ENCODE measurements at places on chromosomes 6 and 20.

DNA sequence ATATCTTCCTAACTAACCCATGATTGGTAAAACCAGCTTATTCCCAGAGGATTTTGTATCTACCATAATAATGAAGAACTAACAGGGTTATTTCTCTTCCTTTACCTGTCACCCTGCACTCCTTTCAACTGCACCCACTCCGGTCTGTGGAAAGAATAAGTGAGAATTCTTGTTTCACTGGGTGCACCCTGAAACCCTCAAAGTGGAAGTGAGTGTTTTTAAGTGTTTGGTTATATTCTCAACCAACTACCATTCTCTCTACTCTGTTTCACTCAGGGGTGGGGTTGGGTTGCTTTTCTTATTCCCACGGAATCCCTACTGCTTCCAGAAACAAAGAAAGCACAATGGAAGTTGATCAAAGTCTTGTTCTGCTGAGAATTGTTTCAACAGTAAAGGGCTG lies 42.6 kb upstream of the KHDRBS2 start:
- H3K4me1 ChIP-seq = no peaks in the 10 kb centered on the region
- H3K36me3 ChIP-seq = no peaks in the 10 kb centered on the region
- no peak overlapping the region for H3K27ac ChIP-seq
- H3K27me3 ChIP-seq = no peaks in the 10 kb centered on the region
- H3K4me3 ChIP-seq = no peak overlapping the region

DNA sequence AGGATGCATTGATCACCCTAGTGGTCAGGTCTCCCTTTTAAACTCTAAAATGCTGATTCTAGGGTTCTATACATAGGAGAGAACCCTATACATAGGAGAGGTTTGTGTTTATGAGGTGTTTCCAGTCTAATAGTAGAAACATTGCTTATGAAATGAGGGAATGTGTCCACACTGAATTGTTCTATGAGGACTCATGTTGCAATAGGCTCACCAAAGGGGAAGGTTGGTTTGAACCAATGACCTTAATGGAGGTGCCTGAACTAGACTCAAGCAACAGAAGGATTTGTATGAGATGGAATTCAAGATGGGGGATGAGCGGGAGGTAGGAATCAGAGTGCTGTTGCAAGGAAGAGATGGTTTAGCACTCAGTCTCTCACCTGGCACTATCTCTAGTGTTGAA lies 33.5 kb upstream of the UBR2 start:
- peaks cover 11% of the 10 kb centered on the region for H3K4me1 ChIP-seq
- no peak for DNase-seq
- no peaks in the 10 kb centered on the region for H3K27me3 ChIP-seq

GRCh38 chr6:70843328-70843918 lies 113.4 kb downstream of the B3GAT2 start:
- peaks cover 2% of the 10 kb centered on the region for H3K27me3 ChIP-seq
- no peak overlapping the region for H3K27ac ChIP-seq
- no peak for DNase-seq

- peaks cover 13% of the 10 kb centered on the region for H3K27me3 ChIP-seq
- H3K36me3 ChIP-seq = no peaks in the 10 kb centered on the region
- DNase-seq = no peak
- peaks cover 36% of the 10 kb centered on the region for H3K4me1 ChIP-seq
- H3K27ac ChIP-seq = no peak overlapping the region
Measured at GRCh38 chr20:1809131-1809572, 86.1 kb upstream of the SIRPA start.

DNA sequence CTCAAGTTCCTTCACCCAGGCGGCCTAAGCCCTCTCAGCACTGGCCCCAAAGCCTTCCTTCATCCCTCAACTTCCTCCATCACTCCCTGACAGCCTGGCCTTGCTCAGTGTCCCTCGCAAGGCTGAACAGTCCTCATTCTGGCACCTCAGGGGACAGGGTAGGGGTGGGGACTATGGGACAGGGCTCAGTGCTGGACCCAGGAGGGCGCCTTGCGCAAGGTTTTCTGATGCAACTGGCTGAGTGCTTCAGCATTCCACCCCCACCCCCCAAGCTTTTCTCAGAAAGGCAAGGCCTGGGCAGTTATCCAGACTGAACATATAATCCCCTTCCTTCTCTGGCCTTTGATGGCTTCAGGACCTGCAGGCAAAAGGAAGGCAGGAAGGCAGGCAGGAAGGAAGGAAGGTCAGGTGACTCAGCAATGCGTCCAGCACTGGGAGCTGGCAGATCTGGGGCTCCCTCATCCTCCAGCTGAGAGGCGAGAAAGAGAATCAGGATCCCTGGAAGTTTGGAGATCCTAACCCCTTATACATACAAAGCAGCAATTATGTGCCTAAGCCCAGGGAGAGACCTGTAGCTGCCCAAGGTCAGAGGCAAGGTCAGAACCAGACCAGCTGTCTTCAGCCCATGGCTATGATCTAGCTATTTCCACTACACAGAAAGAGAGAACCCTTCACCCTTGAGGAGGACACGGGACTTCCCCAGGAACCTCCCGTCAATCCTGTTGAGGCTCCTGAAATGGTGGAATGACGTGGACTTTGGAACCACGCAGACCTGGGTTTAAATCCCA lies 8.6 kb upstream of the TRIB3 start:
- H3K27ac ChIP-seq = peak overlapping the region; percentile 88
- peaks cover 44% of the 10 kb centered on the region for H3K4me1 ChIP-seq
- H3K4me3 ChIP-seq = peak overlapping the region; percentile 73
- H3K36me3 ChIP-seq = peaks cover 9% of the 10 kb centered on the region
